HL-60 (cell line): ENCODE measurements at places on chromosomes 6 and 20.

DNA sequence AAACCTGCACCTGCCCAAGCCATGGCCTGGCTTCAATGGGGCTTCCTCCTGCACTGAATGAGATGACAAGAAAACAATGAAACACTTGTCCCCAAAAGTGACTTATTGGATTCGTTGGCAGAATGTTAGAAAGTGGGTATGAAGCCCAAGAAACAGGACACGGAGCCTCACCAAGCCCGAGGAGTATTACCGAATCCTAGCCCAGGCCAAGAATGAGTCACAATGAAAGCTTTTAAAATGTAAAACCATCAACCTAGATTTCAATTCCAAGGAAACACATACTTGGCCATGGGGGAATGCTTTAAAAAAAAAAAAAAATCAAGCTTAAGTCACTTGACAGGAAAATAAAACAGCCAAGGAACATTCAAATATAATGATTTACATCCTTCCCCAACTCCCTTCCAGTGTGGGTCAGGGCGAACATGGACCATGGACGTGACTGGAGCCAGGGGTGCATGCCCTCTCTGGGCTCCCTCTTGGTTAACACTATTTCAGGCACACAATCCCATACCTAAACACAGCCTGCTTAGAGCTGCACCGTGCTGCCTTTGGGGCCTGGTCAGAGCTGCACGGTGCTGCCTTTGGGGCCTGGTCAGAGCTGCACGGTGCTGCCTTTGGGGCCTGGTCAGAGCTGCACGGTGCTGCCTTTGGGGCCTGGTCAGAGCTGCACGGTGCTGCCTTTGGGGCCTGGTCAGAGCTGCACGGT lies 3.1 kb upstream of the STX16 start:
- no peak for DNase-seq

DNA sequence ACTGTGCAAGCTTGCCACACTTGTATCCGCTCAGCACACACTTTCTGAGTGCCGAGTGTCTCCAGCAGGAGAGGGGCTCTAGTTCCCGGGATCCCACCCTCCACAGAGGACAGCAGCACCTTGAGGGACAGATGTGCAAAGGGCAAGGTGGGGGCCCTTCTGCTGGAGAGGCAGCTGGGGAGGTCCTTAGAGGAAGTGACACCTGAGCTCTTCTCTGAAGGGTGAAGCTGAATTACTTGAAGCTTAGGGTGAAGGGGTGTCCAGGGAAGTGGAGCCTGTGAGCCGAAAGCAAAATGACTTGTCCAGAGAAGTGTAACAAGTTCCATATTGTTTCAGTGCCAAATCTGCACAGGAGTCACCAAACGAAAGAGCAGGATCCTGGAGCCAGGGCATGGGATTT lies 136.3 kb upstream of the DUSP22 start:
- no peak for DNase-seq

- no peak for DNase-seq
Measured at GRCh38 chr20:48711696-48712464, 115.9 kb downstream of the PREX1 start.

- no peak for DNase-seq
Measured at GRCh38 chr6:31792761-31793171, 2.8 kb downstream of the VARS1 start.

- DNase-seq = no peak
Measured at GRCh38 chr20:7571101-7571500, 369.2 kb downstream of the HAO1 start.

DNA sequence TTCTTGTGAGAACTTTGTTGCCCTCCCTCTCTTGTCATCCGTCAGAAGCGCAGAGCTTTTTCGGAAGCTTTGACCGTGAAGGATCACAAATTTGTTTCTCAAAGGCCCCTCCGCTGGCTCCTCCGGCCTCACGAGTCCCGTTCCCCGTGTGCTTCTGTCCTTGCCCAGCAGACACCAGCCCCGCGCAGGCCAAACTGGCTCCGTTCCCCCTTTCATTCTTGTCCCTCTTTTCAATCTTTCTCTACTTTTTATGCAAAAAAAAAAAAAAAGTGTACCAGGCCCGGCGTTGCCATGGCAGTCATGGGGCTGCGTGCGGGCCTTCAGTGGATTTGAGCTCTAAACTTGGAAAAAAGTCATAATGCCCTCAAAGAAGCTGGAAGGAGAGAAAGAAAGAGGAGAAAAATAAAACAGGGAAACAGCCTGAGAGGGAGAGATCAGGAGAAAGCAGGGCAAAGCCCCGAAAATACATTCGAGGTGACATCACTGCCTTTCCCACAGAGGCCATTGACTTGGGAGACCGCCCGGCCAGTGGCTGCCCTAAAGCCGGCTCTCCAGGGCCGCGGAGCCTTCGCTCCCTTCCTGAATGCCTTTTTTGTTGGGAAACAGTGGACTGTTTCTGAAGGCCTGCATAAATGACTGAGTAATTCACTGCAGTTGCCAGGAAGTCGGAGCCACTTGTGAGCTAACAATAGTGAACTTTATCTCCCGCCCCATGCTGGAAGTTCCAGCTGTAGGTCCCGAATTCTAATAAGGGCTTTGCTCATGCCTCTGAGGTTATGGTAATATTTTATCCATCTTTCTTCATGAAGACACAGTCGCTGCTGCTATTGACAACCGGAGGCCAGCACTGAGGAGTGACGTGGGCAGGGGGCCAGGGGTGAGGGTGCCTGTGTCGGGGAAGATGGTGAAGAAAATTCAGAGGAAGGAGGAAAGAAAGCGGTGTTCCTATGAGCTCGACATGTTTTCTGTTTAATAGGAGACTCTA lies 670.9 kb downstream of the QKI start:
- DNase-seq = no peak

- DNase-seq = no peak
Measured at GRCh38 chr6:161480421-161481155, 206.7 kb upstream of the AGPAT4 start.

DNA sequence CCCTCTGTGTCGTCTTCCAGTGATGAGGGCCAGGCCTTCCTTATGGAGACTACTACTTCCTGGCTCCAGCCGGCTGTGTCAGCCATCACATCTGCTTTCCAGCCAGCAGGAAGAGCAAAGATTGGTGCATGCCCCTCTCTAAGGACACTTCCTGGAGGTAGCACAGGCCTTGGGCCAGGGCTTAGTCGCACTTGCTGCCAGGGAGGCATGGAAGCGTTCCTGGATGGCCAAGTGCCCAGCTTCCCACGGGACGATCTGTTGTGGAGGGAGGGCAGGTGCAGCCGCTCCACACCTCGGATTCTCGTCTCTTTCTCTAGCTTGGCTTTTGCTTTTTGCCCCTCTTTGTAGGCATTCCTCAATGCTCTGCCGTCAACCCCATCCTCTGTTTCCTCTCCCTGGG lies 11.9 kb downstream of the ERMARD start:
- DNase-seq = no peak

- no peak for DNase-seq
Measured at GRCh38 chr20:59015812-59016711, 3.2 kb upstream of the TUBB1 start.

DNA sequence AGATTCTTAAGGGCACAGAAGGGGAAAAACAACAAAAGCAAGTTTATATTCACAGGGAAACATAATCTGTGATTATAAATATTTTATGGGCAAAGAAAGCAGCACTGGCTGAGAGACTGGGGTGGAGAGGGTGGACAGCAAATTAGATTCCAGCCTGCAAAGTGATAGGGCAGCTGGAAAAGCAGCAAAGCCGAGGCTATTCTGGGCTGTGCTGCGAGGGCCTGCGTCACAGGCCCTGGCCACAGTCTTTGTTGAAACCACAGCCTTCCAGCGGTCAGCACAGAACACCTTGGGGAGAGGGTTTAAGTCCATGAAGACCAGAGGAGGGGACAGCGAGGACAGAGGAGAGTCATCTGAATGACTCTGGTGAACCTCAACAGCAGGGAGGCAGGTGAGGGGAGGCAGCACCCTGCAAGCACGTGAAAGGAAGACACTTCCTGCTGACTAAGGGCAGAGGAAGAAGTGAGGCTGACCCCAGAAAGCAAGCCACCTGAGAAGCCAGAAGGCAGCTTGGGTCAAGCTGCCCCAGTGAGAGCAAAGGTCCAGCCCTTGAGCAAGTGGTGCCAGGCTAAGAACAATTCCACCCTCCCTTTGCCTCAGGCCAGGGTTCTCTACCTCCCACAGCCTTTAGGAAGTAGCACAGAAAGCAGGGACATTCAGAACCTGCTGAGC lies 17.1 kb downstream of the MRPL14 start:
- no peak for DNase-seq

DNA sequence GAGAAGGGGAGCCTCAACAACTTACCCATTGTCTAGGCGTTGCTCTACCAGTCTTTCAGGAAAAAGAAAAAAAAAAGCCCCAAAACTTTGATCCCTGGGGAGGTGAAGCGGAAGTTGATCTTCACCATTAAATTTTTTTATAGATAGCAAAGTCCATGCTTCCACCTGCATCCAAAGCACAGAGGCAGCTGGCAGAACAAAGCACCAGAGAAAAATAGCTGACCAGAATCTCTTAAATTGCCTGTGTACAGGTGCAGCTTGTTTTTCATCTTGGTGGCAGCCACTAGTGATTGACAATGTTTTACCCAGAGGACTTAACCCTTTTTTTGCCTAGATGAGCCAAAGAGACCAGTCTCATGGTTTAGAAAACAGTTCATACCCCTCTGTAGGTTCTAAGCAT lies 86.0 kb downstream of the MYB start:
- DNase-seq = no peak

GRCh38 chr6:166767230-166767629 lies 140.2 kb upstream of the RPS6KA2 start:
- no peak for DNase-seq

GRCh38 chr6:167351656-167352345 lies 26.9 kb downstream of the TTLL2 start:
- DNase-seq = no peak
